Myometrial cell (primary cell): ENCODE measurements at places on chromosomes 1 and 21. TPM values are rescaled to one million over a fixed set of nuclear protein-coding genes. Genes with fewer than 3 reads are reported as not detected.

CLDN8 gene
- total RNA-seq = not detected in 2 replicates

CCDC30 gene
- 0.29 and 0.71 TPM in 2 replicates for total RNA-seq

SMCP gene
- not detected in 2 replicates for total RNA-seq

DPH5 gene
- 34.3 and 50.9 TPM in 2 replicates for total RNA-seq

ANXA9 gene
- total RNA-seq = 1.2 and 1.4 TPM in 2 replicates

SUCO gene
- total RNA-seq = 20.8 and 23.0 TPM in 2 replicates

MLLT11 gene
- total RNA-seq = 11.5 and 13.5 TPM in 2 replicates

SLFNL1 gene
- under 0.01 TPM in 1 of 2 replicates, not detected in the other for total RNA-seq

FGGY gene
- 12.2 and 36.6 TPM in 2 replicates for total RNA-seq

PALMD gene
- 0.29 and 1.1 TPM in 2 replicates for total RNA-seq

WDR64 gene
- not detected in 2 replicates for total RNA-seq

IGSF9 gene
- not detected in 2 replicates for total RNA-seq

RHCE gene
- total RNA-seq = 0.53 and 0.58 TPM in 2 replicates

ESPN gene
- total RNA-seq = not detected in 2 replicates

SDC3 gene
- 21.9 and 23.2 TPM in 2 replicates for total RNA-seq

PAX7 gene
- not detected in 2 replicates for total RNA-seq

FLG2 gene
- total RNA-seq = not detected in 2 replicates

ATP6V1G3 gene
- total RNA-seq = not detected in 2 replicates

REN gene
- total RNA-seq = 1.1 and 2.9 TPM in 2 replicates

CTSK gene
- 74.1 and 82.6 TPM in 2 replicates for total RNA-seq

LCK gene
- not detected in 2 replicates for total RNA-seq

FBLIM1 gene
- total RNA-seq = 80.5 and 94.0 TPM in 2 replicates

RAB7B gene
- total RNA-seq = 6.2 and 6.3 TPM in 2 replicates

EDN2 gene
- not detected in 2 replicates for total RNA-seq
